ENCODE measurements at places on chromosomes 2 and 18.

GRCh38 chr2:233349005-233349998 is 5.0 kb upstream of the DGKD start:
- DNase-seq = peak; percentile 68

DNA sequence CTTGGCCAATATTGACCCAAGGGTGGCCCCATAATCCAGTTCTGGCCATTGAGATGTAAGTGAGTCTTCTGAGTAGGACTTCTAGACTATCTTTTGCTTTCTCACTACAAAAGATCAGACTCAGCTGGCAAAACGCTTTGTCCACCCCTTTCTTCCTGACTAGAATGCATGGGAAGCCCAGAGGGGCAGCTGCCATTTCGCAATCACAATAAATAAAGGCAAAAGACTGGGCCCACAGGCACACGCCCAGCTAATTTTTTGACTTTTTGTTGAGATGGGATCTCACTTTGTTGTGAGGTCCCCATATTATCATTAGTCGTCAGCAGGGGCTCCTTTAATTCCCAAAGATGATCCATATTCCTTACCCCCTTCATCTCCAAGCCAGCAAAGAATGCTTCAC is 41.1 kb upstream of the SGPP2 start:
- DNase-seq = no peak

DNA sequence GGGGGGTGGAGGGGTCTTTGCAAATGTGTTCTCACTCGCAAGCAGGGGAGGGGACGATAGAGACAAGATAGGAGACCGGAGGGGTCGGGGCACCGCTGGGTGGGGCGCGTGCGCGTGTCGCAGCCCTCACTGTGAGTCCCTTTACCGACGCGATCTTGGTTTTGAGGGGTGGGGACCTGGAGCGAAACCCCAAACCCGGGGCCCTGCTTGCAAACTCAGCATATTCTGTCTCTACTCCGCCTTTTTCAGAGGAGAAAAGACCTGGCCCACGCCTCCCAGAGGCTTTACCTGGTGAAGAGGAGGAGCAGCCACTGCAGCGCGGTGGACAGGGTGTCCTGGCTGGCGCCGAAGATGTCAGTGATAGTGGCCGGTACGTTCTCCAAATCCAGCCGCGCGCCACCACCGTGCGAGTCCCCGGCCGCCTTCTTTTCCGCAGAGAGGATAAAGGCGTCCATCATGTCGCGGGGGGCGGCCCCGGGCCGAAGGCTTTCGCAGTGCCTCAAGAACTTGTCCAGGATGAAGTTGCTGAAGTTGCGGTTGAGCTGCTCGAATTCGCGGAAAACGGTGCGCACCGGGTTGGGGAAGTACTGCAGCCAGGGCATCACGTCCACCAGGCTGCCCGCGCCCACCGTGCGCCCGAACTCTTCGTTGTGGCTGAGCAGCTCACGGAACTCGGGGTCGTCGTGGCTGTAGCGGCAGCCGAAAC is 1.7 kb downstream of the CYP1B1 start:
- DNase-seq = peak; percentile 26

DNA sequence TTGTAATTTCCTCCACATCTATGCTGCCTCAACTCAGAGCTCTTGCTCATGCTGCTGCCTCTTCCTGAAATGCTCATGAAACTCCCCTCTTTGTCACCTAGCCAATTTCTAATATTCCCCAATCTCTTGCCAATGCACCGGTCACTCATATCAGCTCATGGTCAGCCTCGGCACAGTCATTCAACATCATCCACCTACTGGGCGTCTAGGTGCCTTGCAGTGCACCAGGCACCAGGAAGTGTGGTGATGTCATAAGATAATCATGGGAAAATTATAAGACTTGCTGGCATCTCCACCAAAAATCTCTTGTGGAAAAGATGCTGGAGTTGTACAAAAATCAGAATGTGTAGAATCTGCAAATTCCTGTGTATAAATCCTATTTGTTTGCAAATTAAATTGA is 52.6 kb upstream of the RAB27B start:
- DNase-seq = no peak

DNA sequence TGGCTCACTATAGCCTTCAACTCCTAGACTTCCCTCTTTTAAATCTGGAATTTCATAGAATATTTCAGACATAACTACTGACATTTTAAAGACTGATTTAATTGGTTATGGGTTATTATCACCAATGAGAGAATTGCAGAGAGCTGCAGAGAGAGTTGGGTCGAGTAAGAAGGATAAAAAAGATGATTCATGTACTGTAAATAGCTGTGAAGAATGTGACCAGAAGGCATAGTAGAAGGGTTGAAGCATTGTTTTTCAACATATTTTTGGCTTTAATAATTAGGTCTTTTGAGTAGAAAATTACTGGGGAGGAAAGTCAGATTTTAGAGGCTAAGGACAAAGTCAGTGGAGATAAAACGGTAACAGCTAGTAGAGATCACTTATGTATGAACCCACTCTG is 503.2 kb upstream of the SLC8A1 start:
- DNase-seq = no peak

GRCh38 chr2:56077359-56077915 is 106.4 kb upstream of the CCDC85A start:
- no peak for DNase-seq

- DNase-seq = no peak
These were observed 129.1 kb downstream of the ANKRD44 start for GRCh38 chr2:197181491-197181890.

- DNase-seq = no peak
These were observed 184.8 kb upstream of the SP5 start for GRCh38 chr2:170530284-170530745.

DNA sequence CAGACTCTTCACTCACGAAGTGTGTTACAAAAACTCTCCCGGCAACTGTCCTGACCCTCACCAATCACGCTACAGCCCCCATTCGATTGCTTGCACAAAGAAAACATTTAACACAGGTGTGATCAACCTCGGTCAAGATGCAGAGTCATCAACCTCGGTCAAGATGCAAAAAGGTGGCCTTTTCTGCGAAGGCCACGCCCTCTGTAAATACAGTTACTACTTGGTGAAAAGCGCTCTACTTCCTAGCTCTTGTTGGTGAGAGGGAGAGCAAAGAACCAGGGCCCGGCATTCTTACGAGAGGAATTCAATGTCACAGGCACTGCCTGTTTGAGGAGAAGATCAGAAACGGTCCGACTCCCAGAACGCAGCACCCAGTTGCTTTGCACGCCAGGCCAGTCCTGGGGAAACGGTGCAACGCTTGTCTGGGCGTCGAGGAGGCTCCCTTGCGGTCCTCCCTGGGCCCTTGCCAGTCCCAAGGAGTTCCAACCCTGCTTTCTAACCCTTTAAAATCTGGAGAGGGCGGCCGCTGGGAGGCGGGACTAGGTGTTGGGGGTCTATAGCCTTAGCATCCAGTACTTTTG is 1.9 kb downstream of the PIEZO2 start:
- DNase-seq = no peak

- peak; percentile 45 for DNase-seq
These were observed 155.0 kb downstream of the EIPR1 start for GRCh38 chr2:3222636-3223035.

DNA sequence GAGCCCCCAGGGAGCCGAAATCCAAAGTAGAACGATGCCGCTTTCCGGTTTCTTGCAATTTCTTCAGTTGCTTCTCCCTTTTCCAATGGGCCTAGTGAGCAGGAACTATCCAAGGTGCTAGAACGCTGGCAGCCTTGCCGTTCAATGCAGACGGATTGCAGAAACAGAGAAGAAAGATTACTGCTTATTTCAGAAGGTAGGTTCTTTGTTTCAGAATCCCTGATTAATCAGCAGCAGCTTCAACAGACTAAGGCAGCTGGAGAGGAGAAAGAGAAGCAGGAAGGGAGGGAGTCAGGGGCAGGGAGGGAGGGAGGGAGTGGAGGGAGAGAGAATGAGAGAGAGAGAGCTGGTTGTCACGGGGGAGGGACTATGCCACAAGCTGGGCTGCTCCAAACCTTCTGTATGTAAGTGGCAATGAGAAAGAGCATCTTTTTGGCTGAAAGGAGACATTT is 576 bp downstream of the NYAP2 start:
- DNase-seq = peak; percentile 3

- no peak for DNase-seq
These were observed 130.0 kb upstream of the FN1 start for GRCh38 chr2:215565897-215566296.

GRCh38 chr2:163441603-163442002 is 294.2 kb downstream of the FIGN start:
- DNase-seq = no peak

GRCh38 chr2:200342654-200343053 is 36.2 kb downstream of the SPATS2L start:
- DNase-seq = no peak

DNA sequence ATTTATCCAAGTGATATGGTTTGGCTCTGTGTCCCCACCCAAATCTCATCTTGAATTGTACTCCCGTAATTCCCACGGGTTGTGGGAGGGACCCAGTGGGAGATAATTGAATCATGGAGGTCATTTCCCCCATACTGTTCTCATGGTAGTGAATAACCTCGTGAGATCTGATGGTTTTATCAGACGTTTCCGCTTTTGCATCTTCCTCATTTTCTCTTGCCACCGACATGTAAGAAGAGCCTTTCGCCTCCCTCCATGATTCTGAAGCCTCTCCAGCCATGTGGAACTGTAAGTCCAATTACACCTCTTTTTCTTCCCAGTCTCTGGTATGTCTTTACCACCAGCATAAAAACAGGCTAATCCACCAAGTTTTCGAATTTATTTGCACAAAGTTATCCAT is 20.3 kb upstream of the CHST10 start:
- no peak for DNase-seq

- no peak for DNase-seq
These were observed 35.0 kb downstream of the TMEM177 start for GRCh38 chr2:119713819-119714490.

DNA sequence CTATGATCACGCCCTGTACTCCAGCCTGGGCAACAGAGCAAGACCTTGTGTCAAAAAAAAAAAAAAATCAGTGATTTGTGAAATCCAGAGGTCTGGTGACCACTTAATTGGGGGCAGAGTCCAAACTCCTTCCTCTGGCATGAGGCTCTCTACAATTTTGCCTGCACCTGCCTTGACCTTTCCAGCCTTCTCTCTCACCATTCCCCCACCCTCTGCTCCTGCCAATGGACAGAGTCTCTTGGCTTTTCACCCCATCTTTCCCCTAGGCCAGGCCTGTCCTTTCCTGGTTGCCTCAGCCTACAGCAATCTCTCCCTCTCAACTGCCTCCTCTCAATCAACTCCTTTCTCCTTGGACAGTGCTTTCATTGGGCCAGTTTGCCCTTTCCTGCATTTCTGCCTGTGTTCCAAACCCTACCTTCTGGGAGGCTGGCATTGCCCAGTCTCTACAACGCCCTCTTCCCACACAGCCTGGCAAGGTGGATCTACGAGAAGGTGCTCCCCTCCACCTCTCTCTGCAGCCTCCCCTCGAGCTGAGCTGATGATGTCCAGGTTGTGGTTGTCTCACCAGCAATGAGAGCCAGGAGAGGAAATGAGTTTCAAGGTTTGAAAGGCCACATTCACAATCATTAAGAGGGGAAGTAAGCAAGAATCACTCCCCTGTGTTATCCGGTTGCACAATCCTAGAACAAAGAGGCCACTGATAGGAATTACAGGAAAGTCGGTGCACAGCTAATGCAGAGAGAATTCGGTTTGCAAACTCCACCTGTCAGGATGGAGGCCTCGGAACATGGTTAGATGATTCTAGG is 39.5 kb upstream of the NPAS2 start:
- DNase-seq = no peak

DNA sequence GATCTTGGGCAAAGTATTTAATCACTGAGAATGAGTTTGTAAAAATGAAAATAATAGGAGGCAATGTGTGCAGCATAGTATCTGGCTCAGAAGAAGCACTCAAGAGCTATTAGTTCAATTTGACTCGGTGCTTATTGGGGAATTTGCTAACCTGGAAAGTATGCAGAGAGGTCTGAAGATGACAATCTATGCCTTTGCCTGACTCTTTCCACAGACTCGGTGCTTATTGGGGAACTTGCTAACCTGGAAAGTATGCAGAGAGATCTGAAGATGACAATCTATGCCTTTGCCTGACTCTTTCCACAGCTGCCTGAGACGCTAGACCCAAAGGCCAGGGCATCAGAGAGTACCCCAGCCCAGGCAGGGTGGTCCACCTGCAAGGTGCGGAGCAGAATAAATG is 12.2 kb upstream of the SH3BP4 start:
- no peak for DNase-seq

GRCh38 chr2:205665791-205666190 is 16.5 kb upstream of the NRP2 start:
- no peak for DNase-seq

DNA sequence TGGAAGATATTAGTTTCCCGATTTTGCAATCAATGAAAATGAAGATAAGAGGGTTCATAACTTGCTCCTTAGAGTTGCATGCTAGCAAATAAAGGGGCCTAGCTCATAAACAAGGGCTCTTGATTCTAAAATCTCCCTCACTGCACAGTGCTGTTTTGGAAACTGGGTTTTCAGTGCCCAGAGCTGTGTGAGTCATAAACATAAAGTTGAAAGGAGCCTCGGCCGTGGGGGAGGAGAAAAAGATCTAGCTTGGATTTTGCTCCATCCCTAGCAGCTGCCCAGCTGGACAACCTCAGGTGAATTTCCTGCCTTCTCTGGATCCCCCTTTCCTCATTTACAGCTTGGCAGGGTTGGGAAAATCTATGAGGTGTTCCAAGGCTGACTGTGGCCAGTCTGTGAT is 42.5 kb downstream of the LYPD1 start:
- no peak for DNase-seq

Data from GM20000 (cell line).